ENCODE measurements at places on chromosomes 11 and 22. TPM values are rescaled to one million over a fixed set of nuclear protein-coding genes. Genes with fewer than 3 reads are reported as not detected.

The IFITM10 gene
- polyA plus RNA-seq, result 0.39 TPM

The GLYATL2 gene
- polyA plus RNA-seq, result not detected

The ART5 gene
- not detected for polyA plus RNA-seq

The WNT7B gene
- not detected for polyA plus RNA-seq

The OR51E1 gene
- not detected for polyA plus RNA-seq

The GPHA2 gene
- not detected for polyA plus RNA-seq

The SAMM50 gene
- polyA plus RNA-seq, result 82.8 TPM

The GRAP2 gene
- 46.0 TPM for polyA plus RNA-seq

The HPX gene
- polyA plus RNA-seq, result not detected

The HOATZ gene
- polyA plus RNA-seq, result not detected

The CBL gene
- polyA plus RNA-seq, result 9.6 TPM

The CCDC73 gene
- polyA plus RNA-seq, result not detected

Data from immature natural killer cell (primary cell).